Amygdala (tissue), 56 donors: ENCODE measurements at places on chromosomes 6 and 20.

DNA sequence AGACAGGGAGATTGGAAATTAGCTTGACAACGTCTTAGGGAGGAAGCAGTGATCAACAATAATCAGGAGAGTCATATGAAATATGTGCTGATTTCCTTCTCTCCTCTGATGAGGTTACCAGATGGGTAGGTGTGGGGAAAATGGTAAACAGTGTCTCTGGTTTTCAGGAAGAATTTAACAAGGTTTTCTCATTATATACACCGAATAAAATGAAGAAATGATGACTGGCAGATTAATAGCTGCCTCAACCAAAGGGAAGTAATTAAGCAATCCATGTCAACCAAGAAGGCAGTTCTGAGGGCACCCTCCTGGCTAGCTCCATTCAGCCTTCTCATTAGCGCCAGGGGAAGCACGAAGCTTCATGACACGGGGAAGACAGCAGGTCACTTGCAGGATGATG lies 12.7 kb upstream of the RAMACL start:
- DNase-seq = no peak

DNA sequence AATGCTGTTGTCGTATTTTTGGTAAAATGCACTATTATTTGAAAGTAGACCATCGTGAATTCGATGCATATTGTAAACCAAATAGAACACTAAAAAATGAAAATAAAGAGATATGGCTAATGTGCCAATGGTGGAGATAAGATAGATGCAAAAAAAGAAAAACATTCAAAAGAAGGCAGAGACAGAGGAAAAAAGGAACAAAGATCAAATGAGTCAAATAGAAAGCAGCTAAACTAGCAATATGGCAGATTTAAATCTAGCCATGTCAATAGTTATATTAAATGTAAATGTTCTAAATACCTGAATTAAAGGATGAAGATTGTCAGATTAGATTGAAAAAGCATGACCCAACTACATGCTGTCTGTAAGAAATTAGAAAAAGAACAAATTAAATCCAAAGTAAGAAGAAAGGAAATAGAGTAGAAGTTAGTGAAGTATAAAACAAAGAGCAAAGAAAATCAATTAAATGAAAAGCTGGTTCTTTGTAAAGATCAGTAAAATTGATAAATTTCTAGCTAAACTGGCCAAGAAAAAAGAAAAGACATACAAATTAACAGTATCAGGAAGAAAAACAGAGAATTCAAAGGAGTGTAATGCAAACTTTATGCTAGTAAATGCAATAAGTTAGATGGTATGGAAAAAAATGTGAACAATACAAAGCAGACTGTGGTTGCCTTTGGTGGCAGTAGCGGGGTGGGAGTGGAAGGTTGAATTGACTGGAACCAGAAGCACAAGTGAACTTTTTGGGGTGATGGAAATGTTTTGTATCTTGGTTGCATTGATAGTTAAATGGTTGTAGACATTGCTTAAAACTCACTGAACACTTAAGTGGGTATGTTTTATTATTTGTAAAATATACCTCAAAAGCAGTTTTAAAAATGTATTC lies 44.8 kb downstream of the PTPN1 start:
- DNase-seq = no peak

GRCh38 chr6:166058064-166058739 lies 109.4 kb downstream of the TBXT start:
- no peak for DNase-seq

DNA sequence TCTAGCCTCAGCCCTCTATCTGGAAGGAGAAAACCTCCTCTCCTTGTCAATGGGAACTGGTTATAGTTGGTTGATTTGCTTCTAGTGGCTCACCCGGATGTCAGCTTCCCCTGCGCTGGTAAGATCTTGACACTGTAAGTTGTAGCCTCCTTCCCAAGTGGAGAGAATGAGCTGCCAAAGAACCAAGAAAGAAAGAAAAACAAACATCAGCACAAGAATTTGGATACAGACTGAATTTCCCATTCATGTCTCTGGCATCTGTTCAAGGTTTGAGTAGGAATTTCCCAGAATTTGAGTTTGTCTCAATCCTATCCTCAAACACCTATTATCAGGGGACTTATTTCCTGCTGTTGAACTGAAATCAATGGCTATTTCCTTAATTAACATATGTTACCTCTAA lies 44.1 kb downstream of the ELOVL2 start:
- no peak for DNase-seq

GRCh38 chr6:116536216-116536621 lies 9.3 kb downstream of the TRAPPC3L start:
- DNase-seq = no peak

GRCh38 chr6:111743360-111743759 lies 129.9 kb downstream of the FYN start:
- DNase-seq = no peak

- DNase-seq = no peak
Observed at GRCh38 chr6:121879149-121879548, 443.7 kb downstream of the GJA1 start.

GRCh38 chr20:25459916-25460535 lies 52.6 kb downstream of the GINS1 start:
- DNase-seq = no peak

- no peak for DNase-seq
Observed at GRCh38 chr6:154154389-154154967, 115.4 kb downstream of the OPRM1 start.

DNA sequence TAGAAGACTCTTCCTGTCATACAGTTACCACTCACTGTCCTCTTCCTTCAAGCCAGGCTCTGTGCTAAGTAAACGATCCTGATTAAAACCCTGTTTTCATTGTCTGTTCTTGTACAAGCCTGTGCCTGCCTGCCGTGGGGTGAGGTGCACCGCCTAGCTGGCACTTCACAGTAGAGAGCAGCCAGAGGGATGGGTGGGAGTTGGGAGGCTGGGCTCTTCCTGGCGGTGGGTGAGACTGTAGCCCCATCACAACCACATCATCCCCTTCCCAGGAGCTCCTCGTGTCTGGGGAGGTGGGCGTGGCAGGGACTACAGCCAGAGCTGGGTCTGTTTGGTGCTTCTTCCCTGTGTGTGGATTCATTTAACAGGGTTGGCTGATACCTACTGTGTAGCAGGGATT lies 382.0 kb downstream of the TAF4 start:
- no peak for DNase-seq

DNA sequence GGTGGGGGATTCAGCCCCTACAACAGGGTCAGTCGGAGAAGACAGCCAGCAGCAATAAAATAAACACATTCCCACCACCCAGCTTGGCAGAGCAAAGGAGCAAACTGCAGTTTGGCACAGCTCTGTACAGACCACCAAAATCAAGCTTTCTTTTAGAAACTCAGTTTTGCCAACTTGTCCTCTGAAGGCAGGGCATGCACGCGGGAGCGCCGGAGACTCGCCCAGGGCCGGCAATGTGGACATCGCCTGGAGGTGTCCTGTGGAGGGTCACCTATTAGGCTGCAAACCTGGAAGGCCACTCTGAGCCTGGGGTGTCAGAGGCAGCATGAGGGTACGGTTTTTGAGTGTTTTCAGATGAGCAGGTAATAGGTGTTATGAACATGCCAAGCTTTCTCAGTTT lies 34.7 kb downstream of the TMEM242 start:
- DNase-seq = no peak

DNA sequence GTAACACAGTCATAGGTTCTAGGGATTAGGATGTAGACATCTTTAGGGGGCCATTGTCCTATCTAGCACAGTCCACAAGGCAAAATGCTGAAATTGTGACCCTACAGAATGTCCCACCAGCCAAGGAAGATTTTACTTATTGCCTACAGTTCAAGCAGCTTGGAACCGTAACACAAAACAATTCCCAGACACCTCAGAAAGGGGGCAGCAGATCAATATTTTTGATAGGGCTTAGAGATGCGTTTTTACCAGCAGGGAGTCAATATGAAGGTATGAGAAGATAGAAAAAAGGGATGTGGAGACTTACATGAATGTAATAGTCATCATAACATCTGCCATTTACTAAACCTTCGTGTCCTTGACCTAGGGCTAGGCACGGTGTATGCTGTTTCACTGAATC lies 81.0 kb downstream of the TMEM170B start:
- no peak for DNase-seq

- no peak for DNase-seq
Observed at GRCh38 chr20:57743450-57744095, 33.8 kb upstream of the PMEPA1 start.

DNA sequence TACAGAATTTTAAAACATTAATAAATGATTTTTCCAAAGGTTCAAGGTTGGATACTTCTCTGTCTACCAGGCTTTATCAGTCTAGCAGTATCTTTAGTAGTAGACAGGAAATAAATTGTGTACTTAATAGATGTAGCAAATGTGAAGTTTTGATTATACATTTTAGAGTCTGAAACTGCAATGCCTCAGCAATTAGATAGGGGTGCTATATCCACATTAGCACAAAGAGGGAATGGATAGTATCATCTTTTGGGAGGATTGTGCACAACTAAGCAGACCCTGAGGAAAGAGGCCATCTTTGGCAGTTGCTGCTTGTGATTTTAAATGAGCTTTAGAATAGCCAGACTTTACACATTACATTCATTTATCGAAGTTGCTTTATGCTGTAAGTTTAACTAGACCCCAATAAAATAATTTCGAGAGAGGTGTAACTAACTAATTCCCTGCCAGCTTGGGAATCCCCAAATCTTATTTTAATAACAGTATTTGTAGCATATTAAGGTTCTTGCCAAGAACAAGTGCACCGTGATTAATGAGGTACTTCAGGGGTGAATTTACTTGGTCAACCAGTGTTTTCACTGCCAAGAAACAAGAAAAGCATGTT lies 2.8 kb downstream of the KCNQ5 start:
- no peak for DNase-seq

GRCh38 chr6:36280983-36281382 lies 11.1 kb downstream of the PNPLA1 start:
- DNase-seq = no peak

GRCh38 chr6:143773506-143774150 lies 69.5 kb upstream of the LTV1 start:
- DNase-seq = no peak

GRCh38 chr6:4805553-4806336 lies 29.5 kb downstream of the CDYL start:
- DNase-seq = peak; percentile 52

DNA sequence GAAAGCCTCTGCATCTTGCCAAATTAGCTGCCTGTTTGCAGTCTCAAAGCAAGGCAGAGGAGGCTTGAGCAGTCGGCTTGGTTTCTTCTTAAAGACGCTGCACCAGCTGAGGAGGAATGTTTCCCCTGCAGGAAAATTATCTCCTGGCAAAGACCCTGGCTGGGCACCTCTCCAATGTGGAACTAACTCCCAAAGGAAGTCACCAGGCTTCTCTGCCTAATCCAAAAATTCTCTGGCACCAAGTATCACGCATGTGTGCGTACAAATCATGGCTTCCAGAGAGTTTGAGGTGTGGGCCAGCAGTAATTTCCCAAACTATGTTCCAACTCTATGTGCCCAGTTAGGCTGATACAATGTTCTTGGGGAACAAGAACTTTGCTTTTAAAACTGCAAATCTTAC lies 176.2 kb downstream of the KIF16B start:
- DNase-seq = peak; percentile 16

- no peak for DNase-seq
Observed at GRCh38 chr6:1191141-1191630, 120.7 kb upstream of the FOXQ1 start.

DNA sequence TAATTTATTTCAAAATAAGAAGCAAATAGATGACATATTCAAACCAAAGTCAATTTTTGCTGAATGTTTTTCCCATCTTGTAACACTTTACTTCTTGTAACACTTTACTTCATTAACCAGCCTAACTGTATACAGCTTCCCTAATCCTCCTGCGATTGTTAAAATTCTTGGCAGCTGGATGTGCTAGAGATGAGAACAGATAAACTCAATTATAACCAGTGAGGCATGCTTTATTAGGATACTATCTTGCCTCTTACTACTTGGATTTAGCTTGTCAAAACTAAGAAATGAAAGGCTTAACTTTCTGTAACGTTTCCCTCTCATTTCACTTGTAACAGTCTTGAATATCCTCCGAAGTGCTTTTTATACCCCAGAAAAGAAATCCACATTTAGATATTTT lies 94.1 kb upstream of the BMP5 start:
- DNase-seq = no peak

DNA sequence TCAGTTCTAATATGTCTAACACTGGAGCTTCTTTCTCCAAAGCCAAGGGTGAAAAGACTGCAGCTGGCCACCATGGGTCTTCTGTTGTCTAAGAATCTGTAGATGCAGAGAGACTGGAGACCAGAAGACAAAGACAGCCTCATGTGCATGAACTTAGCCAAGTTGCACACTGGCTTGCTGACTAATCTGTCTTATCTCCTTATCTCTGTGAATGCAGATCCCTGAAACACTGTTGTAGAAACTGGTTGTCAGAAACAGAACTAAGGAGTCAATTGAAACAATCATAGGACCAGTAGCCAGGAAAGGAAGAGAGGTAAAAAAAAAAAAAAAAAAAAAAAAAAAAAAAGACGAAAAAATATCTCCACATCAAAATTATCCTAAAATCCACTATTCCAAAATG lies 109.7 kb downstream of the BFSP1 start:
- DNase-seq = no peak

GRCh38 chr20:38755324-38755910 lies 7.2 kb downstream of the ACTR5 start:
- DNase-seq = no peak

- DNase-seq = no peak
Observed at GRCh38 chr20:60381643-60382400, 423.6 kb downstream of the CDH26 start.

- no peak for DNase-seq
Observed at GRCh38 chr6:114020196-114020595, 49.2 kb upstream of the HDAC2 start.

DNA sequence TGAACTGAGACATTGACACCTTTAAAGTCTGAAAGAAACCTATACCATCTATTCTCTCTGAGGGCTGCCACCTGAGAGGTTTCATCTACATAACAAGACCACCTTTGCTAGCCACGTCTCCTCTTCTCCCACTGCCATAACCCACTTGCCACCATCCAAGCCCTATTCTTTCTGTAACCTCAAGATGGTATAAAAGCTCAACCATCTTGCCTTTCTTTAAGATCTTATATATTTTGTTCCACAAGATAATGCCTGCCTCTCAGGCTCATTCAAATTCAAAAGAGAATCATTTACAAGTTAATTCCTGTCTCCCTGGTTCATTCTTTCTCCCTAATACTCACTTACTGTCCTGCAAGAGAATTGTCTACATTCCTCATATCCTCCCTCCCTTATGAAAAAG lies 192.5 kb downstream of the OTOR start:
- DNase-seq = no peak

DNA sequence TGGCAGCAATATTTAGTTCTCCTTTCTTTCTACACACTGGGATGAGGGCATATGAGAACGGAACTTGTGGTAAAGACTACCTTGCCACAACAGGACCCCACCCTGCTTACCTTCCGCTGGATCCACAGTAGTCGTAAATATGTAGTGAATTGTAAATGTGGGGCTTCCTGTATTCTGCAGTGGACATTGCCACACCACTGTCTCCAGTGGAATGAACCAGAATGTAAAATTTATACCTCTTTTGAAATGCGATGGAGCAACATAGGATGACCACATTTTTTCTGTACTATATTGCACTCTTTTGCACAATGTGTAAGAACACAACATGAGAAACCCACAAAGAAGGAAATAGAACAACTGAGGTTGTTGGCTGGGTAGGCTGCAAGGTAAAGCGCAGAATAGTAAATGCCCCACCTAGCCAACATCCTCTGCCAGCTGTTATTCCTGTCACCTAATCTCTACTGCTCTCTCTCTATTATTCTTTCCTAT lies 16.1 kb upstream of the RIPOR2 start:
- no peak for DNase-seq

- DNase-seq = no peak
Observed at GRCh38 chr6:11878735-11879134, 100.1 kb upstream of the ADTRP start.
